ENCODE measurements at places on chromosomes 2 and 18.

DNA sequence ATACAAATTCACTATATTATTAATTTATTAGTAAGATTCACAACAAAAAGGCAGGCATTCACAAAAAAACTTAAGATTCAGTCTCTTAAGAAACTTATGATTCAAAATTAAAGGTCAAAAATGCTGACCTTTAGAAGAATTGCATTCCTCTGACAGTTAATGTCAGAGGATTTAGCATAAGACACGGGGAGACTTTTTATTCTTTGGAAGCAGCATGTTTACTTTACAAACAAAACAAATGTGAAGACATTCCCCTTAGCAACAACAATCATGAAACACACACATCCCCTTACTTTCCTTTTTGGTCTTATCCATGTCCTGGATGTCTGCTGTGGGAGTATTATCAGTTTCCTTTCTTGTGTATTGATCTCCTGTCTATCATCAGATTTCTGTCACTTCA, 117.1 kb downstream of the RAD51AP2 start:
- no peak for DNase-seq

GRCh38 chr18:7607540-7608173, 40.5 kb downstream of the PTPRM start:
- DNase-seq = no peak

GRCh38 chr2:43142921-43143438, 83.4 kb downstream of the ZFP36L2 start:
- DNase-seq = no peak

GRCh38 chr2:16725549-16725948, 59.9 kb upstream of the CYRIA start:
- DNase-seq = no peak

DNA sequence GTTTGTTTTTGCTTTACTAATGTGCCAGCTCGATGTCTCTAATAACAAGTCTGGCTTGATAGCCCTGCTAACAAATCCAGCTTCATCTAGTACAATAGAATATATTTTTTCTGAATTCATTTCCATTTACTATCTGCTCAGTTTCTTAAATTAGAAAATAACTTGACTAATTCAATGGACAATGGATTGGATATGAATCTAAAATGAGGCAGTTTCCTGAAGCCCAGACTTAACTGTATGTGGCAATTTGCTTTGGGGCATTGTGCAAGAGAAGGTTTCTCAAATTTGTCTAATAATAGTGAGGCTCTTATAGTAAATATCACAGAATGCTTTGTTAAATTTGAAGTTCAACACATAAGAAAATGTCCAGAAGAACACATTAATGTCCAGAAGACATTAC, 25.8 kb downstream of the CALCRL start:
- no peak for DNase-seq

GRCh38 chr2:238859636-238860347, 11.9 kb downstream of the TWIST2 start:
- no peak for DNase-seq

GRCh38 chr2:231648579-231649174, 56.0 kb downstream of the TEX44 start:
- no peak for DNase-seq
